ENCODE measurements at places on chromosomes 13 and 19. TPM values are rescaled to one million over a fixed set of nuclear protein-coding genes. Genes with fewer than 3 reads are reported as not detected.
A peak's percentile ranks its signal among the peaks of the same experiment; 100 is the strongest.

DNA sequence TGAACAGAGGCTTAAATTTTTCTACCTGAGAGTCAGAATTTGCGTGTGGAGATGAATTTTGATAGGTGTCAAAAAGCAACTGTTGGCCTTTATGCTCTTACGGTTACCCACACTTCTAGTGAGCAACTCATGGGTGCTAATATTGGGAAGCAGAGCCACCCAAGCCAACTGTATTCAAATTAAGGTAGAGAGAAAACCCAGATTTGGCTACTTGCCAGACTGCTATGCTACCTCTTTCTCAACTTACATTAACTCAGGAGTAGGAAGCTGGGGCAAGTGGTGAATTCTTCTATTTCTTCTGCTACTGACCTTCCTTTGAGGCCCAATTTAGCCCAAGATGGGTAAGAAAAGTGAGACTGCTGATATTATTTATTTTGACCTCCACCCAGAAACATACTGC lies 83.9 kb downstream of the OLFM4 start:
- no peak for DNase-seq

DNA sequence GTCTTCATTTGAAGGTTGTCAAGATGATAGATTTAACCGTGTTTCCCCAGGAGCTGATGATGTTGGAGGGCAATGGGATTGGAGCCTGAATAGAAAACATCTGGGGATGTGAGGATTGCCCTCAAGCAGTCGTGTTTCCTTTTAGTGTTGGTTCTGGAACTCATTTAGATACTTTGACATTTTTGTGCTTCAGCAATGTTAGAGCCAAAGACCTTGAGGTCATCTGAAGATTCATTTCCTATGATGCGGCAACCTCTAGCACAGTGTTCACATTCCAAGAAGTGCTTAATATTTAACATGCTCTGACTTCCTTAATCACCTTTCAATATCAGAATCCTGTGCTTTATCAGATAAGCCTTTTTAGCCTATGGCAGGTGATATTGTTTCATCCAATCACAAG lies 82.7 kb downstream of the SLC10A2 start:
- DNase-seq, result no peak

DNA sequence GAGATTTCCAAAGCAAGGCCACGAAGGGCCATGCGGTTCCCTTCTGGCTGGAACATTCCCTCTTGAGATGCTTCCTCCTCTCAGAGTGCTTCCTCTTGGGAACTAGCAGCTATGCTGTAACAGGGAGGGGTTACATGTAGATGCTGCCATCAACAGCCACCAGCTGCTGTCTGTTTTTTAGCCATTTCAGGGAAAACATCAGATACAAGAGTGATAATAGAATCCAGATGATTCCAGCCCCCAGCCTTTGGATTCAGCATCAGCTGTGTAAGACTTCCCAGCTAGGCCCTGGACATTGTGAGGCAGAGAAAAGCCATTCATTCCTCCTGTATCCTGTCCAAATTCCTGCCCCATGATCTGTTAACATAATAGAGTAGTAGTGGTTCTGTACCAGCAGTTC lies 8.2 kb upstream of the ZNF177 start:
- DNase-seq, result no peak

DNA sequence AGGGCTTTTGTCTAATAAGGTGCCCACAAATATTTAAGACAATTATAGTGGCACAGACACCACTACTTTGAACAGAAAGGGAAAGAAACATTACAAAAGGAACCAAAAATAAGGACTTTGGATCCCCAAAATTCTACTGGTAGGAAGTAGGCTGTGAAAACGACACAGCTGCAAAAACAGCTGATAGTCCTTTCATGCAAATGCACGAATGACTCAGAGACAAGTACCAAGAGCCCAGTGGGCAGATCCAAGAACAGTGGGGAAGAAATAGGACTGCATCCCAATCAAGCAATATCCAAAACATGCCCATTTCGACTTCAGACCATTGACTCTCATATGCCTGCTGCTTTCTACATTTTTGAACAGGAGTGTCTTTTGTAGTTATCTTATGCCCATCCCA lies 269.4 kb upstream of the NBEA start:
- no peak for DNase-seq

DNA sequence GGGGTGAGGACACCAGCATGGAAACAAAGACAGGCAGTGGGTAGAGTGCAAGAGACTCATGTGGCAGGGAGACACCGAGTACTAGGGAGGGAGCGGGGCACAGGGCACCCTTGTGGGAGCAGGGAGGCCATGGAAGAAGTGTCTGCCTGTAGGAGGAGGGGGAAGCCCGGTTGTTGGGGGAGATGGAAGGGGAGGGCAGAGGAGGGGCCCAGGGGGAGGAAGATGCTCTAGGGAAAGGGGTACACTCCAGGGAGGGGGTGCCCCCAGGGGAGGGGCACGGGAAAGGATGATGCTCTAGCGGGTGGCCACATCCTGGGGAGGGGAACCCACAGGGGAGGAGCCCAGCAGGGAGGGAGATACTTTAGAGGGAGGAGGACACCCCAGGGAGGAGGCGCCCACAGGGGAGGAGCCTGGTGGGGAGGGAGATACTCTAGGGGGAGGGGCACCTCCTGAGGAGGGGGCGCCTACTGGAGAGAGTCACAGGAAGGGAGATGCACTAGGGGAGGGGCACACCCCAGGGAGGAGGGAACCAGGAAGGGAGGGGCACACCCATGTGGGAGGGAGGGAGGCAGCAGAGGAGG lies 24.9 kb downstream of the CPAMD8 start:
- no peak for DNase-seq

GRCh38 chr19:44611812-44612295 lies 1.5 kb upstream of the IGSF23 start:
- no peak for DNase-seq

Gene MAST1
- 9.0 TPM for total RNA-seq

GRCh38 chr19:10270180-10270615 lies 722 bp upstream of the ICAM1 start:
- peak; percentile 52 for DNase-seq

Gene EBI3
- total RNA-seq, result 1.3 TPM

GRCh38 chr13:59319276-59319675 lies 844.5 kb downstream of the DIAPH3 start:
- no peak for DNase-seq

Gene ICAM1
- 10.1 TPM for total RNA-seq

GRCh38 chr13:46295491-46296114 lies 83.9 kb downstream of the LRRC63 start:
- DNase-seq, result peak; percentile 40

DNA sequence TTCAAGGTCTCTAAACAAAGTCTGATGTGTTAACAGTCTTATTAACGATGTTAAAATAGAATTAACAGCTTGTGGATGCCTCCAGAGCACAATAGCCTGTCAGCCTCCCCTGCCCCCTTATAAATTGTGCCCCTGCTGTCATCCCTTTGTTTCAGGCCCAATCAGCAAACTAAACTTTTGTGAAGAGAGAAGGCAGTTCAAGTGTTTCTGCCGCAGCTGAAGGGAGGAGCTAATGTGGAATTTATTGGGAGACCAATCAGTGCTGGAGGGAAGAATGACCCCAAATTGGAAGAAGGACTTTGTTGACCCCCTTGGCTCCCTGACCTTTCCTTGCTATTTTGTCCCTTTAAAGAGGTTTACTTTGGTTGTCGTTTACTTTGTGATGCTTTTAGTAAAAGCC lies 160.5 kb downstream of the TM9SF2 start:
- no peak for DNase-seq

DNA sequence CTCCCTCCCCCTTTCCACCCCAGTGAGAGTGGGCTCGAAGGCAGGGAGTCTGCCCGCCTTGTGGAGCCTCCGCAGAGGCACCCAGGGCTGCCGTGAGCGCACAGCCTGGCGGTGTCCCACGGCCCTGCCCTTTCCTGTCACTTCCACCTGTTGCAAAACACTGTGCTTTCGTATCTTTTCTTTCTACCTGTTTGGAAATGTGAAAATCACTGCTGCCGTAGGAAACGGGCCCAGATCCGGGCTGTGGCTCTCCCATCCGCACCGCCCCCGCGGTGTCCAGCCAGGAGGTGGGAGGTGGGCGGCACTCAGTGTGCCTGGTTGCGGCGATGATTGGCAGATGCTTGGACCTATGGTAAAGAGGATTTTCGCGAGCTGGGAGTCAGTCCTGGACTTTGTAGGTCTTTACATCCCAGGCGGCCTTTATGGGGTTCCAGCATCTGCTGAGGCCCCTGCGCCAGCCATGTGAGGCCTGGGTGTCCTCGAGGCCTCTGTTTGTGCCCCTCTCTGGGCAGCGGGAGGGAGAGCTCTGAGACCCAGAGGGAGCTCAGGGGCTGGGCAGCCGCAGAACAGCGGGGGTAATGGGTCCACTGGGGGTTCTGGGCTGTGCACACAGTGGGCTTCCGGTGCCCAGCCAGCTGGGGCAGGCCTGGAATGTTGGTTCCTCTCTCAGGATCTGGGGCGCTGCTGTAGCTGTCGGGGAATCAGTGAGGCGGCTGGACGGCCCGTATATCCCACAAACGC lies 6.1 kb downstream of the STK11 start:
- DNase-seq, result peak; percentile 94

- DNase-seq, result no peak
Observed at GRCh38 chr19:30092721-30093569, 150.9 kb downstream of the URI1 start.

DNA sequence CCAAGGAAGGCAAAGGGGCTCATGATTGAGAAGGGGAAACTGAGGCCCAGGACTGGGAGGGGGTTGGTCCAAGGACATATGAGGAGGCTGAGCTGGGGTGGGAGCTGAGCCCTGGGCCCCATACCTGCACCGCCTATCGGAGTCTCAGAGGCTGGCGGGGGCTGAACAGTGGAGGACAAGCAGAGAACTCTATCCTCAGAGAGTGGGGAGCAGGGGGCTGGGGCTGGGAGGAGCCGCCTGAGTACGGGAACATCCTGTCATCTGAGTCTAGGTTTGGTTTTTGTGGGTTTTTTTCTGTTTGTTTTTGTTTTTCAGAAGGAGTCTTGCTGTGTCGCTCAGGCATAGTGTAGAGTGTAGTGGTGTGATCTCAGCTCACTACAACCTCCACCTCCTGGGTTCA lies 6.2 kb downstream of the ARRDC2 start:
- DNase-seq, result no peak

- no peak for DNase-seq
Observed at GRCh38 chr13:101309014-101309619, 107.2 kb downstream of the NALCN start.

Gene ADGRE2
- total RNA-seq, result 1.6 TPM

DNA sequence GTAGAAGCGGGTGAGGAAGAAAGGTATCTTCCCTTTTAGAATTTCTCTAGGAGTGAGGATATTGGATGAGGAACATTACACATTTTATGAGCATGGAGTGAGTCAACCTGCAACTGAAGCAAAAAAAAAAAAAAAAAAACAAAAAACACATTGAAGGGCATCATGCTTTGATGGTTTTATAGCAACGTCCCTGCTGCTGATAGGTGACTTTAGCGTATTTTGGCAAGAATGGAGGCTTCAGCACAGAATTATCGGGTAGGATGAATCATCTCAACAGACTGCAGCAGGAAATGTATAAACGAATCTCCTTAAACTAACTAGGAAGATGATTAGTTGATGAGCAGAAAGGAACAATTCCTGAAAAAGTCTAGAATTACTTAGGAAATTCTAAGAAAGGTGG lies 1359.6 kb upstream of the ATXN8OS start:
- DNase-seq, result no peak

- DNase-seq, result no peak
Observed at GRCh38 chr19:37961198-37961597, 54.2 kb downstream of the SIPA1L3 start.

DNA sequence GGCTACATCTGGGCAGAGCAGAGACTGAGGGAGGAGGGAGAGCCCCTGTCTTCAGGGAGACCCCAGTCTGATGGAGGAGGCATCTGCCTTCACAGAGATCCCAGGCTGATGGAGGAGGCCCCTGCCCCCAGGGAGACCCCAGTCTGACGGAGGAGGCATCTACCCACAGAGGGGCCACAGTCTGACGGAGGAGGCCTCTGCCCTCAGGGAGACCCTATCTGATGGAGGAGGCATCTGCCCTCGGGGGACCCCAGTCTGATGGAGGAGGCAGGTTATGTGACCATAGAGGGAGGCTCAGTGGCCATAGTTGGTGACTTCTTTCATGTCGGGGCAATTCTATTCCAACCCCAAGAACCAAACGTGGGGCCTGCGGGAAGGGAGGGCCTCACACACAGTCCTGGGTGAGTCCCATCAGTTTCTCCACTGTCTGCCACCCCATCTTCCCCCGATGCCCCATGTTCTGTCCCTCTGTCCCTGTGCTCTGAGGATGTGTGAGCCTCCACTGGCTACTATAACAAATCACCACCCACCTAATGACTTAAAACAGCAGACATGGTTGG lies 14.3 kb downstream of the MISP start:
- no peak for DNase-seq

- no peak for DNase-seq
Observed at GRCh38 chr13:105665284-105665683, 870.2 kb downstream of the EFNB2 start.

Gene SPTBN4
- total RNA-seq, result 18.3 TPM

DNA sequence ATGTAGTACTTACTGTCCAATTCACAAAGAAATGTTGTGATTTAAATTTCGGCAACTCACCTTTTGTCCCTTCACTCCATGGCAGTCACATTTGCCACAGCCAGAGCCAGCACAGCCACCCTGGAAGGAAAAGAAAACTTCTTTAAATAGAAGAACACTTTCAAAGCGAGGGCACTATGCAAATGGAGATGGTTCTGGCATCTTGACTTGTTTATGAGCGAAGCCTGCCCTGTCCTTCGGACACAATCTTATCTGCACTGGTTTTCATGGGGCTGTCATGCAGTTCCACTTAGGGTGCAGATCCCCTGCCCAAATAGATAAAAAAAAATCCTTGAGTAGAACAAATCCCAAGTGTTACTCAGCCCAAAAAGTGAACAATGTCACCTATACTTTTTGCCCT lies 64.3 kb downstream of the COL4A1 start:
- no peak for DNase-seq

- DNase-seq, result no peak
Observed at GRCh38 chr13:28716511-28716910, 2.3 kb downstream of the SLC46A3 start.

- DNase-seq, result no peak
Observed at GRCh38 chr19:4737955-4738600, 14.4 kb upstream of the DPP9 start.

Gene SIGLEC12
- not detected for total RNA-seq

DNA sequence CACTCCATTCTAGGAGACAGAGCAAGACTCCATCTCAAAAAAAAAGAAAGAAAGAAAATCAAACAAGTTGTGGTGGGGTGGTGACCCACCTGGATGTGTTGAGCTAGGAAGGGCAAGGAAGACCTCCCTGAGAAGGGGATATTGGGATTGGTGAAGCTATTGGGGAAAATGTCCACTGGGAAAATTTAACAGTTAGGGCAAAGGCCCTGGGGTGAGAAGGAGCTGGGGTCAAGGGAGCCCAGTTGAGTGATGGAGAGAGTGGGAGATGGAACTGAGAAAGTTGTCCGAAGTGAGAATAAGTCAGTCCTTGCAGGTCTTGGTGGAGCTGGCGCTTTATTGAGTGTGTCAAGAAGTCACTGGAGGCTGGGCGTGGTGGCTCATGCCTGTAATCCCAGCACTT lies 5.9 kb downstream of the SERTAD3 start:
- DNase-seq, result no peak

GRCh38 chr13:27822873-27823311 lies 30.6 kb downstream of the GSX1 start:
- no peak for DNase-seq

Measured in testis (tissue), 5 donors.